NCI-H460 (cell line): ENCODE measurements at places on chromosomes 2 and 18.

DNA sequence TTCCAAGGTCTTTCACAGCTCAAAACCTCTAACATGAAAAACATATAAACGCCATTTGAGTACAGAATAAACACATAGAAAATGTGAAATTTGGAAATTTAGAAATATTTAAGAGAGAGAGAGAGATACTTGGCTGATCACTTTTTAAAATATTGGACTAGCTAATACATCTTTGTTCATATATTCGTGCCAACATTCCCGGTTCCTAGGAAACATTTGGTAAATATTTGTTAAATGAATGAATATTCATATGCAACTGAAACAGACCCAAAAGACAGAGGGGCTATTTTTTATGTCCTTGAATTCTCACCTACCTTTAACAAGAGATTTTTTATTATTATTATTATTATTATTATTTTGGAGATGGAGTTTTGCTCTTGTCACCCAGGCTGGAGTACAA lies 8.3 kb upstream of the COLEC12 start:
- DNase-seq = no peak

DNA sequence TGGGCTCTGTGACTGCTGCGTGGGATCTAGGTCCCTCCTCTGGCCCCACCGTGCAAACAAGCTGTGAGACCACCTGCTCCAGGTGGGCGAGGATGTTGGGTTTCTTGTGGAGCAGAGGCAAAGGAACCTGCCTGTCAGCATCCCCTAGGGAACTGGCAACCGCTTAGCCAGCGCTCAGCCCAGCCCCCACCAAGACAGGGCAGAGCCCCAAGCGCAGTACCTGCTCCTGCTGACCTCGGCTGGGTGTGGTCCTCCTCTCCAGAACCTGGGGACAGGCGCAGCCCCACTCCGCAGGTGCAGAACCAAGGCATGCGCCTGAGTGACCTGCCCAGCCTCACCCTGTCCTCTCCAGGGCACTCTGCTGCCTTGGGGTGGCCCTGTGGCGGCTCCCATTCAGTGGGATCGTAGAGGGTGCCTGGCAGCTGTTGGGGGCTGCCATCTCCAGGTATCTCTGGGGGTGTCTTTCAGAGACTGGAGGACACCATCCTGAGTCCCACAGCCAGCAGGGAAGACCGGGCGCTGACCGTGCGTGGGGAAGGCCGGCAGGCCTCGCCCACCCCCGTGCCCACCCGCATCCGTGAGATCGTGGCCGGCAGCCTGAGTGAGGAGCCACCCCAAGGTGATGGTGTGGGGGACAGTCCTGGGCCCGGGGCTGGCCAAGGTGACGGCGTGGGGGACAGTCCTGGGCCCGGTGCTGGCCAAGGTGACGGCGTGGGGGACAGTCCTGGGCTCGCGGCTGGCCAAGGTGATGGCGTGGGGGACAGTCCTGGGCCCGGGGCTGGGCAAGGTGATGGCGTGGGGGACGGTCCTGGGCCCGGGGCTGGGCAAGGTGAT lies 12.3 kb downstream of the CROCC2 start:
- DNase-seq = no peak

DNA sequence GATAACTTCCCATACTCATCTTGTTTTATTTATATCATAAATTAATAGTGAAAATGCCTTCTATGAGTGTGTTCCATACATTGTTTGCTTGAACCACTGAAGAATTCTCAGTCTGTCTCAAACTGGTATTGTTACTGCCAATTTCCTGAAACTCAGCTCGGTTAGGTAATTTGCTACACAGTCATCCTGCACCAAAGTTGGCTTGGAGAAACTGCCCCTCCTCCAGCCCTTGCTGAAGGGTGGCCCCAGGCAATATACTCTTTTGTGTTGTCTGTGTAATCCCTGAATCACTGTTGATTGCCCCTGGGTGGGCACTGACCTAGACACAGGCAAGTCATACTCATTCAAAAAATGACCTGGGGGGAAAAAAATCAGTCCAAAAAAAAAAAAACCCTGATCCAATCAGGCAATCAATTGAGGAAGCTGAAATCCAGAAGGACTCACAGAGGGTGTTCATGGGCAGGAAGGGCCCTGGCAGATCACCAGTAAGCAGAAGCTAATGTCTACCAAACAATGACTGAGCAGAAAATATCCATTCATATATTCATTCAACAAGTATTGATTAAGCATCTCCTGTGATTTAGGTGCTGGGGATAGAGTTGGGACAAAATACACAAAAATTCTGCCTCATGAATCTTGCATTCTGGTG lies 3.8 kb upstream of the SESTD1 start:
- peak; percentile 54 for DNase-seq

DNA sequence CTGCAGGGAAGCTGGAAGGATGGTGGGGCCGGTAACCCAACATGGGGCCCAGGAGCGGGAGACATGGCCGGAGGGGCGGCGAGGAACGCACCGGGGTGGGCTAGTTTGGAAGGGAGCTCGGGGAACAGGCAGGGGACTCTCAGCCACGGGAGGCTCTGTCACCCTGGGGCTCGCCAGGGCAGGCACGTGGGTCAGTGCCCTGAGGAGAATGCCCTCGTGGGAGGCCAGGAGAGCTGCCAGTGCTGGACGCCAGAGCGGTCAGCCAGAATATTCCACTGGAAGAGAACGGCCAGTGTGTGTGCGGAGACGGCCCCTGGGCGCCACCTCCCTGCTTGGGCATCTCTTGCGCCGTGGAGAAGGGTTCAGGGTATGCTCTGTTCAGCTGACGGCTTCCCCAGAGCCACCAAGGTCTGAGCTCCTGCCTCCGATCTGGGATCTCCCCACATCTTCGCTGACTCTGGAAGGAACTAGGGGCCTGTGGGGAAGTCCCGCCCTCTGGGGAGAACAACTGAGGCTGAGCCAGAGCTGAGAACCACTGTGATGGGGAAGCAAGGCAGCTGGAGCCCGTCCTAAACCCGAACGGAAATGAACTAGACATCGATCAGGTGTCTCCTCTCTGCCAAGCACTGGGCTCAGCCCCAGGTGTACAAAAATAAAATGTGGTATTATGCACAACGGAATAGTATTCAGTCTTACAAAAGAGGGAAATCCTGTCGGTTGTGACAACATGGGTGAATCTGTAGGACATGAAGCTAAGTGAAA lies 49.3 kb downstream of the TNP1 start:
- no peak for DNase-seq
